ENCODE measurements at places on chromosomes 7 and 10.

DNA sequence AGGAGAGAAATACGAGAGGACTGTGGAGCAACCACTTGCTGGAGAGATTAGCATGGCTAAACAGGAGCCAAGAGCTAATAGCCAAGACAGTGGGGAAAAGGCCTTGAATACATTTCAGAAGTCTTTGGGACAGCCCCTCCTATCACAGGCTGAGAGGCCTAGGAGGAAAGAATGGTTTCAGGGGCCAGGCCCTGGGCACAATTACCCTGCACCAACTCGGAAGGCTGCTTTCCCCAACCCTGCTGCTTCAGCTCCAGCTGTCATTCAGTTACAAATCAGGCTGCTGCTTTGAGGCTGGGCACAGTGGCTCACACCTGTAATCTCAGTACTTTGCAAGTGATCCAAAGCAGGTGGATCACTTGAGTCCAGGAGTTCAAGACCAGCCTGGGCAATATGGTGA is 32.0 kb upstream of the SLC35G1 start:
- no peak for DNase-seq

GRCh38 chr10:96958071-96958470 is 126.0 kb downstream of the LCOR start:
- no peak for DNase-seq

DNA sequence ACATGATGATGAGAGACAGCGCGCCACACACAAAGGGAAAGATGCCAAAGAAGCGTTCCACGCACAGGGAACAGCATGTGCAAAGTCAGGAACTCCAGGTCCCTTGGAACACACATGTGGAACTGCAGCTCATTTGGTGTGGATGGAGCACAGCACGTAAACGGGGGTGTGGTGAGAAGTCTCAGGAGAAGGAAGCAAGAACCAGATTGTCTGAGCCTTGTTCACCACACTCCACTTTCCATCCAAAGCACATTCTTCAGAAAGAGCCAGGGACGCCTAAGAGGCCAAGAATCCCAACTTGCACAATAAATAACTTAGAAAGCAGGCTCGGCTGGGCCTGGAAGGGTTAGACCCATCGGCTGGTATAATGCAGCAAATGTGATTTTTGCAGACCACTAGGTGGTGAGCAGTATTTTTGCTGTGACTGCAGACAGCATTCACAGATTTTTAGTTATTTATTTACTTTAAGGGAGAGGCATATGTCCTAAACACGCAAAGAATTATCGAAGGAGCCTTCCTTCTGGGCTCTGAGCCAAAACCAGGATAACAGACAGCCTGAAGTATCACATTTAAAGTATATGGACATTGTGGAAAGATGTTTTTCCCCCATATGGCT is 27.9 kb upstream of the ASCC1 start:
- DNase-seq = peak; percentile 61

- DNase-seq = no peak
Observed at GRCh38 chr10:107444443-107444842, 279.9 kb upstream of the SORCS1 start.

GRCh38 chr10:78867555-78867939 is 201.2 kb upstream of the ZMIZ1 start:
- DNase-seq = no peak

DNA sequence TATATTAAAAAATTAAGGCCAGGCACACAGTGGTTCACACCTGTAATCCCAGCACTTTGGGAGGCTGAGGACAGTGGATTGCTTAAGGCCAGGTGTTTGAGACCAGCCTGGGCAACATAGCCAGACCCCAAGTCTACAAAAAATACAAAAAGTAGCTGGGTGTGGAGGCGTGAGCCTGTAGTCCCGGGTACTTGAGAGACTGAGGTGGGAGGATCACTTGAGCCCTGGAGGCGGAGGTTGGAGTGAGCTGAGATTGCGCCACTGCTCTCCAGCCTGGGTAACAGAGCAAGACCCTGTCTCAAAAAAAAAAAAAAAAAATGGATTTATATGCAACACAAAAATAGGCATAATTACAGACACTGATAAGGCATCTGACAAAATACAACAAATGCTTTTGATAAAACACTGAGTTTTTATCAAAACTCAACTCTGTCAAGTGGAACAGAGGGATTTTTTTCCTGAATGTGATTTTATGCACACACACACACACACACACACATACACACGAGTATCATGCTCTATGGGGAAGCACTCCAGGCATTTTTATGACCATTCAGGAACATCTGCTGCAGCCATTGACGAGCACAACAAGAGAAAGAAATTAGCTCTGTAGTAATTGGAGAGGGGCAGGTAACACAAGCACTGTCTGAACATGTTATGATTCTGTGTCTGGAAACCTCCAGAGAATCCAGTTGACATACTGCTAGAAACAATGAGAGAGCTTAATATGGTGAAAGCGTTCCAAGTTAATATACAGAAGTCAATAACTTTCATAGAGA is 193.1 kb downstream of the WDR37 start:
- no peak for DNase-seq

GRCh38 chr10:35459449-35459847 is 123.1 kb downstream of the CCNY start:
- DNase-seq = no peak

DNA sequence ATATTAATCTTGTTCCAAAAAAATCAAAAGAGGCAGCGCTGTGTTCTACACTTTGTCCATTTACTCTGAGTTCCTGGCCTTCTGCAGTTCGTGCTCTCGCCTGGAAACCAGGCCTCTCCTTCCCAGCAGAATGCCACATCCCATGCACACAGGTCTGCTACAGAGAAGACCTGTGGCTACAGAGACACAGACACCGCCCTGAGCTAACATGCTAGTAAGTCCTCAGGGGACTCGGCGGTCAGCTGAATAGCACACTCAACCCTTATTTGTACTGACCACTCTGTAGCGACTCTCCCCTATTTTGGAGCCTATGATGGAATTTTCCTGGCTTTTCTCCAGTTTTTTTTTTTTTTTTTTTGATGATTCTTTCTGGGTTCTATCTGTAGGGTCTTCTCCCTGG is 12.8 kb downstream of the CREB3L2 start:
- no peak for DNase-seq

- no peak for DNase-seq
Observed at GRCh38 chr7:127396184-127396583, 3.7 kb upstream of the ZNF800 start.

DNA sequence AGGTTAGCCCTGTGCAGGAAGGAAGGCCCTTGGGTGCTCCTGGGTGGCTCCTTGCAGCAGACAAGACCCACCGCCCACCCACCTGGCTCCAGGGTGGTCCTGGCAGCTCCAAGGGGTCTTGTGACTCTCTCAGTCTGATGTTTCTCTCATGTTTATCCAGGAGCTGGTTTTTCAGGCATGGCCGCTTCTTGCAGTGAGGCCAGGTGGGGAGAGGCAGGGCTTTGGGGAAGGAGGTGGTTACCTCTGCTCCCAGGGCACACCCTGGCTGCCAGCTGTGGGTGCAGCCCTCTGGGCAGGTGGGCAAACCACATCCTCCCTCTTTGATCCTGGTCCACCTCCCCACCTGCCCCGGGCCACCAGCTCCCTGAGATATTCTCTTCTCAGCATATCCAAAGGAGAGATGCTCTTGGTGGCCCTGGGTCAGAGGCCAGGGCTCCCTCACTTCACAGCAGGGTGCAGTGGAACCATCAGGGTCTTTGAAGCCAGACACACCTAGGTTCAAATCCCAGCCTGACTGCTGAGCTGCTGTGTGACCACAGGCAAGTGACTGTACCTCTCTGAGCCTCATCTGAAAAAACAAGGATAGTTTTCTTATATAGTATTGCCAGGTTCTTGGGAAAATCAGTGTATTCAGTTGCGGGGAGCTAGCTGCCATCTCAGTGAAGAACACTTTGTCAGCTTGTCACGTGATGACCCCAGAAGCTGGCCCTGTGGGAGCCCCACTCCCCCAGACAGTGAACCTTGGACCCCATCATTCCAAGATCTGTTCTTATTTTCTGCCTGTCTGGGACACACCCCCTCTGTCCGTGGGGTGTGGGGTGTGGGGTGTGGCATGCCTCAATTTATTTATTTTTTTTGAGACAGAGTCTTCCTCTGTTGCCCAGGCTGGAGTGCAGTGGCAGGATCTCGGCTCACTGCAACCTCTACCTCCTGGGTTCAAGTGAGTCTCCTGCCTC is 11.5 kb downstream of the GTF2IRD1 start:
- DNase-seq = no peak

DNA sequence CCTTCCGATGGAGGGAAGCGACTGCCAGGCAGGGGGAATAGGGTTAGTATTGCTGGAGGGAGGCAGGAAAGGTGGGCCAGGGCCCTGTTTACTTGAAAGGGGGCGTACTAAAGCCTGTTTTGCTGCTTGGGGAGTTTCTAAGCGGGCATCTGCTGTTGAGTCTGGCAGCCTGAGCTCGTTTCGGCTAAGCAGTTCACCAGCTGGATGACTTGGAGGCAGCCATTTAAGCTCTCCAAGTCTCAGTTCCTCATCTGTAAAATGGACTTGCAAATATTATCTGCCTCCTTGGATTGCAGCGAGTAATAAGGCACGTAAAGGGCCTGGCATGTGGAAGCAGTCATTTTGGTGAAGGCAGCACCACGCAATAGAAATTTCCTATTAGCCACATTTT is 44.0 kb downstream of the LDB3 start:
- peak; percentile 4 for DNase-seq

GRCh38 chr10:33674986-33675599 is 340.6 kb upstream of the NRP1 start:
- DNase-seq = peak; percentile 20

DNA sequence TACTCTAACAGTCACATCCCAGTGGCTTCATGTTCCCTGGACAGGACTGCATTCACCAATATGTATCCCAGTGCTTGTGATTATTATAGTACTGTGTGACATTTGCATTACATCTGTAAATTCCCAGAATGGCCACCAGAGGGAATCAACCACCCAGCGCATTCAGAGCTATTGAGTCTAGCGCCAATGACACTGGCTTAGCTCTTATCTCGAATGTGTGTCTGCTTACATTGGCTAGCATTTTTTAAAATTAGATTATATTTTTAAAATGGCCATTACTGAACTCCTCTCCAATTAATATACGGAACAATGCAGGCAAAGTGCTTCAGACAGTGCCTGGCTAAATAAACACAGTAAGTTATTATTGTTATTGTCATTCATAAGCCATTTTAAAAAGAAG is 36.3 kb downstream of the TRIL start:
- peak; percentile 62 for DNase-seq

- DNase-seq = peak; percentile 98
Observed at GRCh38 chr7:17069146-17069545, 187.4 kb upstream of the AGR3 start.

- no peak for DNase-seq
Observed at GRCh38 chr10:73997461-73997786, 492 bp upstream of the VCL start.

GRCh38 chr10:113853578-113854012 is 287 bp downstream of the DCLRE1A start:
- peak; percentile 4 for DNase-seq

DNA sequence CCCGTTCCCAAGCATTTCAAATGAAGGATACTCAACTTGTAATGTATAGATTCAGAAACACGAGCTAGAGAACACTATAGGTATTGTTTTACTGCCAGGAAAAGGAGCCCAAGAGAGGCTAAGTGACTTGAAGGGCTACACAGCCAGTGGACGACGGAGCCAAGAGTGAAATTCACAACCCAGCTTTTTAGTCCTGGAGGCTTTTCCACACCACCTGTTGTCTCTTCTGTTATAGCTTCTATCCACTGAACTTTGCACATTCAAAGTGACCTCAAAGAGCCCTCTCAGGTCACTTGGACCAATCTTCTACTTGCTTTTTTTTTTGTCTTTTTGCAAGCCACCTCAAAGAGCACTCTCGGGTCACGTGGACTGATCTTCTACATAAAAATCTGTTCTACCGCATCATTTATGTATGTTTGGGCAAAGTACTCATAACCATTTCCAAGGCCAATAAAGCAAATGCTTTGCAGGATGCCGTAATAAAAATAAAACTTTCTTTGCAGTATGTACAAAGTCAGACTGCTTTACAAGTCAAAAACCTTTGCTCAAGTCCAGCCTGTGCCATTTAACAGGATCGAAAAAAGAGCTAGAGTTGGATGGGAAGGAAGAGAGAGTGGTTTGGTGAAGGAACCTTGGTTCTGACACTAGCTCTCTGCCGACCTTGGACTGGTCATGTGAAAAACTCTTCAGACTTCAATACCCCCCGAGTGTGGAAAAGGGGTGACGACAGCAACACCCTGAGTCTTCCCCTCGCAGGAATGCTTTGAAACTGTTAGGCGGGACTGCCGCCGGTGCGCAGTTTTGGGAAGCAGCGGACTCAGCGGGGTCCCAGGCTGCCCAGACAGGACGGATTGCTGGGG is 821 bp downstream of the SLC35B4 start:
- peak; percentile 12 for DNase-seq

GRCh38 chr7:143040209-143040715 is 11.9 kb upstream of the OR6V1 start:
- DNase-seq = no peak

DNA sequence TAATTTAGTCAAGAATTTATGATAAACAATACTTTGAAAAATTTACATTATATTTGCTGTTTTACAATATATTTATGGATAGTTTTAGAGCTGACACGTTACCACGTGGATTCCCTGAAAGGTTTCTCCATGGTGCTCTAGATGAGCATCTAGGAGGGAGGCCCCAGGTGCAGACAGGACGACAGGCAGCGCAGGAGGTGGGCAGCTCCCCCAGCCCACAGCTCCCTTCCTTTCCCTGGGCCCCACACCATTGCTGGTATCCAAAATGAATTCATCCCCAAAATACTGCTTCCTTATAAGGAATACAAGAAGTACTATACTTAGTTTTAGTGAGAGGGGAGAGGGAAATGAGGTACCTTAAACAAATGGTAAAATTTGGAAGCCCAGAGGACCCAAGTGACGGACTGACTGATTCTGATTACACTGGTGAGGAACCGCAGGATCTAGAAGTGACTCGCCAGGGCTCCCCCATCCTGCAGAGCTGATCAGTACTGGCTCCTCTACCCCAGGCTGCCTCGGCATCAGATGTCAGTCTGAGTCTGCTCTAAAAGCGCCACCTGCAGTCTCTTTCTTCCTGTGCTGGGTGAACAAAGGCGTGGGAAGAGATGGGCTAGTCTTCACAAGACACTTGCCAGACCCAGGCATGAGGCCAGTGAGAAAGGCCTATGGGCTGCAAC is 89.2 kb downstream of the DLG5 start:
- peak; percentile 53 for DNase-seq

All from bronchial epithelial cell (primary cell).